Stimulated activated CD4-positive, alpha-beta T cell treated with anti-CD3 and anti-CD28 coated beads, Interleukin-4, amount 100 ng/mL, for 24 hours (primary cell): ENCODE measurements at places on chromosomes 3 and 15.

DNA sequence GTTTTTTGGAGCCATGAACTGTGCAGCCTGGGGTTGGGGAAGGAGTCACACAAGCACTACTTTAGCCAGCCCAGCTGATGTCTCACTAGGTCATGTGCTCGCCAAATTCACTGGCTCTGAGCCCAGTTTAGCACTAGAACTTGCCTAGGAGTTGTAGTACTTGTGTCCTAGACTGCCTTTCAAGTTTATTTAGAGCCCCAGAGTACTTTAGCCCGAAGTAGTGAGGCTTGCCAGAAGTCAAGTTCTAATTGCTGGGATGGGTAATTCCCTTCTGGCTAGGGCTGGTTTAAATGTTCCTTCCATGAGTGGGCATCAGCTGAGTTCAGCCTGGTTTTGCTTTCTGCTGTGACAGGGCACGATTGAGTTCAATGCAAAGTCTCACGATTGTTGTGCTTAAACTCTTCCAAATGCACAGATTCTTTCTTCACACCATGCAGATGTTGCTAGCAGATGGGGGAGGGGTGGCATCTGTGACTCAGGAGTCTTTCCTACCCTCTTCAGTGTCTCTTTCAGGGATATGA lies 228.2 kb upstream of the ZPLD1 start:
- DNase-seq: no peak

GRCh38 chr3:184380185-184380626 lies 352 bp downstream of the CHRD start:
- DNase-seq: no peak

DNA sequence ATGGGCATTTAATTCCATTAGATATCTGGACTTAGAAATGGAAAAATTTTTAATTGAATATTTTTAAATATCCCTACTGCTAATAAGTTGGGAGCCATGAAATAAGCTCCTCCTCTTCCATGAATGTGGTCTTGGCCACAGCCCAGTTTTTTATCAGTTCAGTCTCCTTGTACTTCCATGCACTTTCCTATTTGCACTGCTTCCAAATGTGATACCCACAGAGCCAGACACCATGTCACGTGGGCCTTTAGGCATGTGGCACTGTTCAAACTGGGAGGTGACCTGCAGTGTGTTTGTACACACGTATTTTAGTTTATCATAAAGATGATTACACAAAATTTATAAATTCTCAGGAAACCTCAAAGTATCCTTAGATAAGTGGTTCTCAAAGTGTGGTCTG lies 80.1 kb upstream of the DGKG start:
- DNase-seq: no peak

DNA sequence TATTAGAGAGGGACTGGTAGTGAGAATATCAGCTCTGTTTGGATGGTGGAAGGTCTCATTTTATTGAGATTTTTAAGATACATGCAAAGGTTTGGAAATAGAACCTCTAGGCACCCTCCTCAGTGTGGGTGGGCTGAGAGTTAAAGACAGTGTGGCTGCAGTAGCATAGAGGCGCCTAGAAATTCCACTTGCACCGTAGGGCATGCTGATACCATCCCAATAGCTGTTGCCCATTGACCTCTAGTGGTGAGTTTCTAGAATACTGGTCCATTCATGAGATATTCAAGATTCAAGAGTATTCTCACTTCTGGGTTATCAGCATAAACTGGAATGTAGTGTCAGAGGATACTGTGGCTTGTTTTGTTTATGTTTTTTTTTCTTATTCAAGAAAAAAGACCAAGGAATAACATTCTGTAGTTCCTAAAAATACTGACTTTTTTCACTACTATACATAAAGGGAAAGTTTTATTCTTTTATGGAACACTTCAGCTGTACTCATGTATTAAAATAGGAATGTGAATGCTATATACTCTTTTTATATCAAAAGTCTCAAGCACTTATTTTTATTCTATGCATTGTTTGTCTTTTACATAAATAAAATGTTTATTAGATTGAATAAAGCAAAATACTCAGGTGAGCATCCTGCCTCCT lies 87.2 kb downstream of the TGFBR2 start:
- DNase-seq: peak; percentile 60

GRCh38 chr3:148367756-148368155 lies 329.9 kb upstream of the AGTR1 start:
- DNase-seq: no peak
